CD4-positive, alpha-beta T cell treated with Interleukin-21 for 1 hour (primary cell): ENCODE measurements at places on chromosomes 2 and 18.

GRCh38 chr2:7634409-7634808, 717.2 kb downstream of the RNF144A start:
- no peak for DNase-seq

GRCh38 chr18:58476516-58477256, 152.2 kb downstream of the ALPK2 start:
- no peak for DNase-seq

GRCh38 chr2:3762771-3763447, 59.5 kb downstream of the DCDC2C start:
- no peak for DNase-seq

GRCh38 chr2:12096051-12096787, 349.8 kb downstream of the LPIN1 start:
- no peak for DNase-seq

DNA sequence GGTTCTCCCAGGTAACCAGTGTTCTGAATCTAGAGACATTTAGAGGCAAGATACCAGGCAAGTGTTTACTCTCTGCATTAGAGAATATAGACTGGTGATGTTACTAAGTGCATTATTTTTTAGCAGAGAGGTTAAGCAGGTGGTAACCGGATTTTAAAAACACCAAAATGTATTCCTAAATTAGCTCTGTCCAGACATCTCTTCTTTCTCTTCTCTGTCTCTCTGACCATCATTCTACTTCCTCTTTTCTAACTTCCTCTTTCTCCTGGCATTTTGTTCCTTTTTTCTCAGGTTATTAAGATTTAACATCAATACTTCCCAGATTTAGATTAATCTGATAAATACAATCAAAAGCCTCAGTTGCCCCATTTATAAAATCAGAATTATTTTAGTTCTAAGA, 31.7 kb upstream of the DYNC1I2 start:
- no peak for DNase-seq

DNA sequence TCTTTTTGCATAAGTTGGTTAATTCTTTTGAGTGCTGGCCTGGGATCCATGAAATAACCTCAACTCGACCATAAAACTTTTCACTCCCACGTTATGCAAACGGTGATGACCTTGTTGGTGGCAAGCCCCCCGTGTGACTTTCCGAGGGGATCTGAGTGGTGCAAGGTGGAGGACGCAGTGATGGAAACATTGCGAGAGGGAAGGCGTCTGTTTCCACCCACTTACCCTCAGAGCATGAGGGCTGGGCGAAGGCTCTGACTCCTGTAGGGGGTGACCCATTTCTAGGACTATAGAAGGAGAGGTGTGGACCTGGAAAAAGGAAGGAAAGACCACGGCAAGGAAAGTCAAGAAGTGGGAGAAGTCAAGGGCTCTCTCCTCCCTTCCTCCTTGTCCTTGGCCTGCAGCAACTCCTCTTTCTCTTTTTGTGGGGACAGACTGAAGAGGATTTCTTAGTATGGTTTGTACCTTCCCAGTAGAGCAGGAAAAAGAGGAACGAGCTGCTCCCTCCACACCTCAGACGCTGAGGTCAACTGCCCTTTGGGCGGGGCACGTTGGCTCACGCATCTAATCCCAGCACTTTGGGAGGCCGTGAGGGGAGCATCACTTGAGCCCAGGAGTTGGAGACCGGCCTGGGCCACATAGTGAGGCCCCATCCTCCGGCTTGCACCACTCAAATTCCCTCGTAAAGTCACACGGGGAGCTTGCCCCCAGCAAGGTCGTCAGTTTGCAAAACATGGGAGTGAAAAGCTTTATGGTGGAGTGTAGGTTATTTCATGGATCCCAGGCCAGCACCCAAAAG, 15.5 kb upstream of the CD8A start:
- no peak for DNase-seq

- DNase-seq: no peak
These were observed 37.6 kb downstream of the SLC14A1 start for GRCh38 chr18:45761512-45762114.

GRCh38 chr2:144325086-144325485, 194.8 kb downstream of the ZEB2 start:
- peak; percentile 69 for DNase-seq

DNA sequence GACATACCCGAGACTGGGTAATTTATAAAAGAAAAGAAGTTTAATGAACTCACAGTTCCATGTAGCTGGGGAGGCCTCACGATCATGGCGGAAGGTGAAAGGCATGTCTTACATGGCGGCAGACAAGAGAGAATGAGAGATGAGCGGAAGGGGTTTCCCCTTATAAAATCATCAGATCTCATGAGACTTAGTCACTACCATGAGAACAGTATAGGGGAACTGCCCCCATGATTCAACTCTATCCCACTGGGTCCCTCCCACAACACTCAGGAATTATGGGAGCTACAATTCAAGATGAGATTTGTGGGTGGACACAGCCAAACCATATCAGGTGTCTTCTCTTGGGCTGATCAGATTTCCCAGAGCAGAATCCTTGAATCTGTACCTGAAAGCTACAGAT, 617.3 kb upstream of the ID2 start:
- DNase-seq: no peak

DNA sequence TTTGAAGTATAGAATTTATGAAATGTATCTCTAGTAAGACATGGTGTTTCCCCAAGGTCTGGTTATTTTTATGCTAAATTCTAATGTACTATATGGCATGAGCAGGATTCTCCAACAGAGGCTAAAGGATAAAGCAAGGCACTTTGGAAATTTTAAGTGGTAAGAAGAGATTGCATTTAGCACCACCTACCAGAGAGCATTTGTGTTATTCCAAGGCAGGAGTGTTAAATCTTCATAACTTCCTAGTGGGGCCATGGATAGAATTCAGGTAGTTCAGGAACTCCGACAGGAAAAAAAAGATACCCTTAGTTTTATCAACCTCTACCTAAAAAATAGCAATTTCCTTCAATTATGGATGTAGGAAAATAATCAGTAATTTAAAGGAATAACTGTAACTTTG, 497.4 kb upstream of the CRIM1 start:
- DNase-seq: no peak

DNA sequence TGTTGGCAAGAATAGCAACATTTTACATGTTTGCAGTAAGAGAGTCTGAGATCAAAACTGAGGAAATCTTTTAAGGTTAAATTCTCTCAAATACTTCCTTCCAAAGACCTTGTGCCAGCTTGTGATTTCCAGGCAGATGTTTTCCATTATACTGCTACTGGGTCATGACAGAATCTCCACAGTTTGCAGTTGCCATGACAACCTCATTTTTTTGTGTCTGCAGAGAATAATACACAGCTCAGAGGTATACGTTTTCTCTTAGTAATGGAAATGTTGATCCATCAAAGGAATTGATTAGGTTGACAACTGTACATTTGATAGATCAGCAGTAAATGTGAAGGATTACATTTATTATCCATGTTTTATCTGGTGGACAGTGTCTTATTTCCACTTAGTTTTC, 29.1 kb upstream of the CSRNP3 start:
- peak; percentile 7 for DNase-seq

- DNase-seq: no peak
These were observed 67.7 kb downstream of the EDAR start for GRCh38 chr2:108921096-108922030.

DNA sequence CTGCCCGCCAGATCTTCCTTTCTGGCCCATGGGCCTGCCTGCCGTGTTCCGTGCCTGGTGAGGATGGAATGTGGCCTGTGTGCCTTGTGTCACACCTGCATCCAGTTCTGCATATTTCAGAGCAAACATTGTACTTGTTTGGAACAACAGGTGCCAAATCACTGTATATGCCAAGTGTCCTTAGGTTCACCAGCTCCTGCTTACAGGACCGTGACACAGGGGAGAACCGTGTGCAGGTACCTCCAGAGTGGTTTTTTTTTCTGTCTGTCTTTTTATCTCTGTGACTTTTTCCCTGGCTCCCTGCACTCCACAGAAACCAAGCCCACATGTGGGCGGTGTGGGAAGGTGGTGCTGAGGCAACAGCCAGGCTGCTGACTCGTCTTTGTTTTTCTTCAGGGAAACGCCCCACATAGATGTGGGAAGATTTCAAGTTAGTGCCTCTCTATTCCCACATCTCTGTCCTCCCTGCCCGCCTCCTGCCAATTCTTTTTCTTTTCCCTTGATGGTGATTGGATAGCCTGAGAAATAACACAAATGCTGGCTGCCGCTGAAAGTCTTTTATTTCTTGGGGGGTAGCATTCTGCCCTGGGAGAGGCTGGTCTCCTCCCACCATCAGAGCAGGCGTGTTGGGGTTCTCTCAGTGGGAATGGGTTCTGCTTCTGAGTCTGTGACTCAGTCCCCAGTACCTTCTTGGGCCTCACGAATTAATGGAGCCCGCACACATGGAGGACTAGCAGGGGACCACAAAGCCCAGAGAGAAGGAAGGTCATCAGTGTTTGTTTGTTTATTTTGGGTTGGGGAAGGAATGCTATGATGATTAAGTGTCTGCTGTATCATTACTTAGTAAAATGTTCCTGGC, 21.4 kb downstream of the GRHL1 start:
- no peak for DNase-seq

DNA sequence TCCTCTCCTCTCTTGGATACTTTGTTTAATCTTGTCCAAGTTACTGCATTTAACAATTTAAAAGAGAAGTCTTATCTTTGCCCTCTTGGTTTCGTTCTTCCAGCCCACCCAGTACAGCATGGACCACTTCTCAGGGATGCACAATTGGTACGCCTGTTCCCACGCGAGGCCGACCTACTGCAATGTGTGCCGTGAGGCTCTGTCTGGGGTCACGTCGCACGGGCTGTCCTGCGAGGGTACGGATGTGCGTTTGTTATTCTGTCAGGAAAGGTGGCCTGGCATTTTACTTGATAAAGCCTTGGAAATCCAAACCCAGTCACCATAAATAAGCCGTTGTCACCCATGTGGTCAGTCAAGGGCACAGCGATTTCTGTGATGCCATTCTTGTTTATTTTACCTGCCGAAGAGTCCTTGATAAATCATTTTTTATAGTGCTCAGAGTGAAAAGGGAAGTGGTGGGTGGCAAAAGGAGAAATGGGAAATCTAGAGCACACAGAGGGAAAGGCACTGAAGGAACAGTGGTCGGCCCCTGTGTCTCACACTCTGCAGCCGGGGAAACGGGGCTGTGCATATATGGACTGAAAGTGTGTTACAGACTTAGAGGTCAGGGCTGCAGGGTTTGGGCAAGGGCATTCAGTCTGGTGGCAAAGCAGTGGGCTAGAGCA, 80.5 kb downstream of the DGKD start:
- DNase-seq: no peak

DNA sequence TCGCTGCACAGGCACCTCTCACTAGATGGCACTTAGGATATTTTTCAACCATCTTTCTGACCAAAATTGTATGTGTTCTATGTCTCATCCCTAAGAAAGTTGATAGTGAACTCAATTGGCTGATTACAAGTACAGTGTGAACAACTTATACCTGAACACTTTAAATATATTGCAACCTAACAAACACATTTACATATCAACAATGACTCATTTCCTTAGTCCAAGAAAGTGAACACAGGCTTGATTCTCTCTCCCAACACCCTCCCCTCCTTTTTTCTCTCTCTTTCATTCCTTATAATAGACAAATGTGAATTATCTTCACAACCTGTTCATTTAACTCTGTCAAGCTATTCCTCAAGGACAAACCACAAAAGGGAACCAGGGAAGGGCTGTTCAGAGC, 192.0 kb downstream of the SLC8A1 start:
- DNase-seq: no peak

- DNase-seq: no peak
These were observed 246.0 kb downstream of the MYO3B start for GRCh38 chr2:170423919-170424318.

DNA sequence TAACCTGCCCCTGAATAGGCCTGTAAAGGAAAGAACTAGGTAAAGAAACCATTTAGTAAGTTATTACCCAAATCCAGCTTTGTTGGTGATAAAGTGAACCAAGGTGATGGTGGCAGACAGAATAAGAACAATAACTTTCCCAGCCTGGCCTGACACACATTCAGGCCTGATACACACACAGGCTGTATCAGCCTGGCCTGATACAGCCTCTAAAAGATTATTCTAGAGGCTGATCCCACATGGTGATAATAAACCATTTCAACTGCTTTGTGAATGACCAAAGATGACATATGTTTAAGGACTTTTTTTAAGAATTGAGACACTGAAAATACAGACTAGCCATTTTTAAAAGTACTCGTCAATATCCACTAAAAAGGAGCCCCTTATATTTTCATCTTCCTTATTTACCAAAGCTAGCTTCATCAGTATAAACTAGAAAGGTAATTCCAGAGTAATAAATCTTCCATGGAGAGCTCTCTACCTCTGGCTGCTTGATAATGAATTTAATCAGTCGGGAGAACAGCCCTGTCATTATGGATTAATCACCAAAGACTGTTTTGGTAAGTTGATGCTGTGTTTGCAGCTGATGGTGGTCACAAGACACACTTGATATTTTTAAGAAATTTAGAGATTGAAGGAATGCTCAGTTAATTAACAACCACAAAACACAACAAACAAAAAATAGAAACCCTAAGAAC, 77.2 kb downstream of the SLC8A1 start:
- no peak for DNase-seq
